ENCODE measurements at places on chromosomes 1 and 21.

- DNase-seq, result no peak
Observed at GRCh38 chr1:200965111-200965805, 58.3 kb downstream of the KIF21B start.

DNA sequence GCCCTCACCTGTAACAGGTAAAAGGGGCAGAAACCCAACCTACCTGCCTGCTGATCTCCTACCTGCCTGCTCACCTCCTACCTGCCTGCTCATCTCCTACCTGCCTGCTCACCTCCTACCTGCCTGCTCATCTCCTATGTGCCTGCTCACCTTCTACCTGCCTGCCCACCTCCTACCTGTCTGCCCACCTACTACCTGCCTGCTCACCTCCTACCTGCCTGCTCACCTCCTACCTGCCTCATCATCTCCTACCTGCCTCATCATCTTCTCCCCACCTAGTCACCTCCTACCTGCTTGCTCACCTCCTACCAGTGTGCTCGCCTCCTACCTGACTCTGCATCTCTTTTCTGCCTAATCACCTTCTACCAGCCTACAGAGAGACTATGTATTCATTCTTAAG, 452.9 kb downstream of the MATN1 start:
- DNase-seq, result no peak

DNA sequence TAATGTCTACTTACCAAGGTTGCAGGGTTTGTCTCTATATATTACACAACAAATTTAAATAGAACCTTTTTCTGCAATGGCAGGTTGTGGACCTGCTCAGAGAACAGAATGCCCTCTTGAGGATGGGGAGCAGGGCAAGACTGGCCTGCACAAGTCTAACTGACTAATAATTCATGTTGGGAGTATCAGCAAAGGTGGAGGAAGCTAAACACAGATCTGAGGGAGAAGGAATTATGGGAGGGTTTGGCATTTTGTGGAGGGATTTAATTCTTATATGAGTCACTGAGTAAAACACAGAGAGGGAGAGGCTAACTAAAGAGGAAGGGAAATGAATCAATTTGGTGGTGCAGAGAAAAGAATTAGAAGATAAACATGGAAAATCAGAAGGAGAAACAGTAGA, 40.0 kb downstream of the CLDN17 start:
- DNase-seq, result no peak

DNA sequence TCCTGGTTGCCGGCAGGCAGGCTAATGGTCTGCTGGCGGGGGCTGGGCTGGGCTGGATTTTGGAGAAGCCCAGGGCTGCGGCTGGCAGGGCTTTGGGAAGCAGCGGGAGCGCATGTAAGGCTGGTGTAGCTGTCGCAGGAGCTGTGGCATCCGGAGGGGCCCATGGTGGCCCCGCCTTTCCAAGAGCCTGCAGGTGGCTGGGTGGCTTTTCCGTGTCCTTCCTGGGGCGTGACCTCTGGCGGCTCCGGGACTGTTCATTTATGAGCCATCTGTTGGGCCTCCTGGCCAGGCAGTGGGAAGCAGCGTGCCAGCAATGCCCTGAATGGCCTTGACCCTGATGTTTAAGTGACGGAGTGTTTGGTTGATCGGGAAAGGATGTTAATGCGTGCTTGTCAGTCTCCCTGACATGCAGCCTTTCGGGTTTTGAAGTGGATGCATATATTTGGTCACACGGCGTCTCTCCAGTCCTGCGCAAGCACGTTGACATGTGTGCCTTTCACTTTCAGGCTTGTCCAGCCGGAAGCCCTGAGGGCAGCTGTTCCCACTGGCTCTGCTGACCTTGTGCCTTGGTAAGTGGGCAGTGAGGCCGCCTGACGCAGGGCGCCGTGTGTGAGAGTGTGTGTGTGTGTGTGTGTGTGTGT, 38.5 kb downstream of the AGPAT3 start:
- DNase-seq, result no peak

DNA sequence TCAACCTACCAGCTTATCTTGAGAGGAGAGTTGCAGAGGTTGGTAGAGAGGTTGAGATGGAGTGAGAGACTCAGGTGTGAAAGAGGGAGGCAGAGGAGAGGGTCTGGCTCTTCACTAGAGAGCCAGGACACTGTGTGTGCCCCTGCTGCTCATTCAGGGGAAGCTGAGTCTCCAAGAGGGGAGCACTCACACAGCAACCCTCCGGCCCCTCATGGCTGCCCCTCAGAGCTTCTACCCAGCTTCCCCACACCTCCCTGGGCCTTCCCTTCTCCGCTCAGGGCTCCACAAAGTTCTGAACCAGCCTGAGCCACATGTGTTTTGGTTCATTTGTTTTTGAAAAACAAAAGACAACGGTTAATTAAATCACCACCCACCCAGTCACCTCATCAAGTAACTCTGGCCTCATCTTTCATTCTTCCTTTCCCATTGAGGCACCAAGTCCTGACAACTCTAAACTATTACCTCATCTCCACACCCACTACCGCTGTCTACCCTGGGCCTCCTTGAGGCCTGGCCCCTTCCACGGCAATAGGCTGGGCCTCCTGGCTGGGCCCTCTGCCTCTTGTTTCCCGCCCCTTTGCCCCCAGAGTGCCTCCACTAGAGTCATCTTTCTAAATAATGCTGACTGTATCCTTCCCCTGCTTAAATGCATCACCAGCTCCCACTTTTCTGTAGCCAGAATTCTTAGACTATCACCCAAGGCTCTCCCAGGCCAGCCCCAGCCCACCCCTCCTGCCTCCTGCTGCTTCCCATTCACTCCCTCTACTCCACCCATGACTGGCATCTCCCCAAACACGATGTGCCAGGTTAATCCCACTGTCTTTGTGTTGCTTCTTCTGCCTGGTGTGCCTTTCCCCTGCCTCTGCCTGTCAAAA, 33.0 kb downstream of the TNNT2 start:
- no peak for DNase-seq

- DNase-seq, result peak; percentile 52
Observed at GRCh38 chr1:113905435-113905861, 322 bp downstream of the DCLRE1B start.

DNA sequence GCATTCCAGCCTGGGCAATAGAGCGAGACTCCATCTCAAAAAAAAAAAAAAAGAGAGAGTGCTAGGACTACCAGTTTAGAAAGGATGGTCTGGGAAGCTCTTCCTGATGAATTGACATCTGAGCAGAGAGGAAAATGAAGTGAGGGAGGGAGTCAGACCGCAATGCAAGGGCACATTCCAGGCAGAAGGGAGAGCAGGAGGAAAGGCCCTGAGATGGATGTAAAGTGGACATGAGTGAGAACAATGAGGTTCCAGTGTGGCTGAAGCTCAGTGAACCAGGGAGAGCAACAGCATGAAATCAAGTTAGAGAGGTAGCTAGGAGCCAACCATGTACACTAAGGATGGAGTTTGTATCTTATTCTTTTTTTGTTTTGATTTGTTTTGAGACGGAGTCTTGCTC, 55.9 kb upstream of the SPOCD1 start:
- DNase-seq, result no peak

DNA sequence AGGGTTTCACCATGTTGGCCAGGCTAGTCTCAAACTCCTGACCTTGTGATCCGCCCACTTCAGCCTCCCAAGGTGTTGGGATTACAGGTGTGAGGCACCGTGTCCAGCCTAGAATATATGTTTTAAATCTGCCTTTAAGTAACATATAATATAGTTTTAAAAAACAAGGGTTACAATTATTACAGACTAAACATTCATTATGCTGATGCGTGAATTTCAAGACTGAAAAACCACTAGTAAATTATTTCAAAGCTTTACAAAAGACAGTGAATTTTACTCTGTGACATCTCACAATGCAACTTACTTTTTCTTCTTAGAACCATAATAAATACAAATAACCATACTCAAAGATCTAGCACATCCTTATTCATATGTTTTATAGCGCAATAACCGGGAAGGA, 24.7 kb downstream of the ZNF684 start:
- no peak for DNase-seq

GRCh38 chr21:28798798-28799197, 193.9 kb downstream of the LTN1 start:
- DNase-seq, result no peak

GRCh38 chr1:101308935-101309333, 72.1 kb downstream of the S1PR1 start:
- no peak for DNase-seq

DNA sequence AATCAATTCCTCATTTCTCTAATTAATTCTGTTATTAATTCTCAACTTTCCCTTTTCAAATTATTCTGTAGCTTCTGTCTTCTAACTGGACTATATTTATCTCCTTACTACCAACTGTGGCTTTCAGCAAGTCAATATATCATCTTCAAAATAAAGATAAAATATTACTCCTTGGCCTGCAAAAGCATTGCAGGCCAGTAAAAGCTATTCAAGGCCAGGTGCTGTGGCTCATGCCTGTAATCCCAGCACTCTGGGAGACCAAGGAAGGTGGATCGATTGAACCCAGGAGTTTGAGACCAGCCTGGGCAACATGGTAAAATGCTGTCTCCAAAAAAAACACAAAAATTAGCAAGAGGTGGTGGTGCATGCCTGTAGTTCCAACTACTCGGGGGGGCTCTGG, 27.9 kb downstream of the USP48 start:
- no peak for DNase-seq

DNA sequence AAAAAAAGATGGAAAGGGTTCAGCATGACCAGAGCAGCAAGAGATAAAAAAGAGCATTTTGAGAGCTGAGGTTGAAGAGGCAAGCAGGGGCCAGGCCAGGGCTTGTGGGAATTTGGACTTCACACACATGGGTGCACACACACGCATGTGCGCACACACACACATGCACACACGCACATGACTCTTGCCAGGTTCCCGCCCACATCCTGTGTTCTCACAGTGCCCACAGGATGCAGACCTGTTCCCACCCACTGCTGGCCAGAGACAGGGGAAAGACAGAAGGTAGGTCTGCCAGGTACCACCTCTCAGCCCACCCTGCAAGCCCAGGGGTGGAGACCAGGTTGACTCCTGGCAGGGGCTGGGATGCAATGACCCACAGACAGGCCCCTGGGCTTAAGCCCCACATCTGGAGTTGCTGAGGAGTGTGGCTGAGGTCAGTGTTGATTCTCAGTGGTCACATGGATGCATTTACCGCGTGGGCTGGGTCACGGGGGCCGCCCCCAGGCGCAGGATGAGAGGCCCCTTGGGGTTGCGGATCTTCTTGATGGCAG, 4.4 kb downstream of the COL16A1 start:
- no peak for DNase-seq

DNA sequence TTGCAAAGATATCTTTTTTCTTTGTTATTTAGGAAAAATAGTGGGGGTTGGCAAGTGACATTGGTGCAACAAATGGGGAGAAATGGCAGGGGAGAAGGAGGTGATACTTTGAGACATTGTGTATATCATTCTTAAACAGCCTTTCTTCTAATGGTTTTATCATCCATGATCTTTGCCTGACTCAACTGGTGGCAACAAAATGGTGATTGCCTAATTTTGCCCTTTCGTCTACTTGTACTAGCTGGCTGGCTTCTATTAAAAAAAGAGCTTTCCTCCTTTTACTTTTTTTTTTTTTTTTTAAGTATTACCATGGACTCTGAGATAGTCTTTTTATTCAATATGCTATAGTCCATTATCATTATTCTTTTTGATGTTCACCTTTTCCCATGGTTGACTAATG, 27.7 kb downstream of the DESI2 start:
- no peak for DNase-seq

DNA sequence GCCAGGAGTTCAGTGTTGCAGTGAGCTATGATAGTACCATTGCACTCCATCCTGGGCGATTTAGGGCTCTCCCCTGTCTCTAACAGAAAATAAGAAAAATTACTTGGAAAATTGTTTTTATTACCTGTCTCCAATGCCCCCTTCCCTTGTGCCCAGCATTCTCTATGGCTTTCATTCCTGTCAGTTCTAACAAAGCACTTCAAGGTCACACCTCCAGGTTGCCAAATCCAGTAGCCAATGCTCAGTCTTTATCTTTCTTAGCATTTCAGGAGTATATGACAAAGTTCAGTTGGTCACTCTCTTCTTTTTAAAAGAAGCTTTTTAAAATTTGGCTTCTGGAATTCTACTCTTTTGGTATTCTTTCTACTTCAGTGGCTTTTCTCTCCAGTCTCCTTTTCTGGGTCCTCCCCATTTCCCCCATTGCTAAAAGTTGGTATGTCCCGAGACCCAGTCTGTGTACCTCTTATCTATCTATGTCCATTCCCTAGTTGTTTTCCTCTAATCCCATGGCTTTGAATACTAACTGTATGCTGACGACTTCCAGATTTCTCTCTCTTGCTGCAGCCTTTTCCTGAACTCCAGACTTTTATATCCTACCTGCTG, 69.9 kb downstream of the LAMC1 start:
- no peak for DNase-seq

- DNase-seq, result no peak
Observed at GRCh38 chr1:17416389-17416788, 23.1 kb downstream of the RCC2 start.

GRCh38 chr1:183164340-183164739, 21.7 kb upstream of the LAMC2 start:
- no peak for DNase-seq

- no peak for DNase-seq
Observed at GRCh38 chr21:40379881-40380810, 466.8 kb downstream of the DSCAM start.

- no peak for DNase-seq
Observed at GRCh38 chr21:44589586-44590305, 2.6 kb downstream of the KRTAP10-6 start.

GRCh38 chr1:241610056-241610815, 29.9 kb downstream of the CHML start:
- DNase-seq, result no peak

DNA sequence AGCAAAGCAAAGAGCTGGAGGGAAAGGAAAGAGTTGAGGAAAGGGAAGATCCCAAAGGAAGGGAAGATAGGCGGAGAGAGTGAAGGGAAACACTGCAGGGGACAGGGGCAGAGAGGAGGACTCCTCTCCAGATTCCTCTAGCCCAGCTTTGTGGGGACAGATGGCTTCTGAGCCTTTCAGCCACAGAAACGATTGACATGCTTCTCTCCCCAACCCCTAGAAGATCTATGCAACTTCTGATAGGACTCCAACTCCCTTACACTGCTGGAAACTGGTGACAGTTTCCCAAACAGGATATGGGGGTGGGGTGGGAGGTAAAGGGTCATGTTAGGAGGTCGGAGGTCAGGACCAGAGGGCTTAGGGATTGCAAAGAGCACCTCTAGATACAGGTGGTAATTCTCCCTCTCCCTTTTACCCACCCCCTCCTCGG, 6.5 kb downstream of the MEX3A start:
- no peak for DNase-seq

DNA sequence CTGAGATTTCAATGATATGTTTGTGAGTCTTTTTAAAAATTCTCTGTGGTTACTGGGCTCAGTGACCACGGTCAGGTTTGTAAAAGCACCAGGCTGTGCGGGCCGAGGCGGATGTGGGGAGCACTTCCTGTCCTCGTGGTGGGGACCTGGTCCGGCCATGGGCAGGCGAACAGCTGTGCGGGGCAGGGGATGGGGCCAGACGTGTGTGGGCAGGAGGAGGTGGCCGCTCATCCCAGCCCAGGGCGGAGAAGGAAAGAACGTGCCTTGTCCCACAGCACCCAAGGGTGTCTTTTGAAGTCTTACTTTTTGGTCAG, 5.2 kb upstream of the OXCT2 start:
- DNase-seq, result no peak

Measured in HuH-7.5 (cell line).